Adrenal gland (tissue), 19 donors: ENCODE measurements at places on chromosomes 5 and 9. TPM values are rescaled to one million over a fixed set of nuclear protein-coding genes. Genes with fewer than 3 reads are reported as not detected.

DNA sequence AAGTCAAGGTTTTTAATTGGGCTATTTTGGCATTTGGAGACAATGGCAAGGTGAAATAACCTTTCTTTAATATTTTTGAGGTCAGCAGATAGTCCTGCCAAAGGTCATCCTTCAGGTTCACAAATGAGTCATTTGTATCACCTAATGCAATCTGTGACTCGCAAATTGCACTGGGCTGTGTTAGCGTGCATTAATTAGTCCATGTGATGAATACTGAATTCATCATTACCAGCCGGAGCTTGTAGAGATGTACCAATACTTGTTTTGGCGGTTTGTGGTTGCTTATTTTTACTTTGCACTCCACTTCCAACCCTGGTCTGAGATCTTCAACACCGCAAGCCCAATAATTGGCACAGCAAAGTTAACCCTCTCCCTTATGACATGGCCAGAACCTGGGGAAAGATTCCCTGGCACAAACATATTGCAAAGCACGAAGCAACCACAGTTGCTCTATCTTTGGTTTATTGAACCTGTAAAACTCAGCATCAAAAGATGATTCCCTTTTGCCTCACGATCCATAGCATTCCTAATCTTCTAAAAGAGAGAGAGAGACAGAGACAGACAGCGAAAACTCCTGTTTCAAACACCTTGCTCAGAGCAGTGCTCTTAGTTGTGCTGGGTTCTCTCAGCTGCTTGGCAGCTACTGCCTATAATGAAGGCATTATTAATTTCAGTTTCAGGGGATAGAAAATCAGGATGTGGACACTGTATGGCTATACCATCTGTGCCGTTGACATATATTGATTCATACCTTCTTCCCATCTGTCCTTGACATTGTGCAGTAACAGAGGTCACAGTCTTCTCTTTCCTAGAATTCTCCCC lies 178.1 kb downstream of the EBF1 start:
- no peaks in the 10 kb centered on the region for H3K27me3 ChIP-seq
- H3K4me1 ChIP-seq, result no peaks in the 10 kb centered on the region
- no peak overlapping the region for H3K4me3 ChIP-seq
- H3K36me3 ChIP-seq, result no peaks in the 10 kb centered on the region
- no peak for DNase-seq
- H3K27ac ChIP-seq, result no peak overlapping the region

- H3K4me1 ChIP-seq, result no peaks in the 10 kb centered on the region
- no peak overlapping the region for H3K27ac ChIP-seq
- H3K27me3 ChIP-seq, result no peaks in the 10 kb centered on the region
- no peak overlapping the region for H3K4me3 ChIP-seq
These were observed 60.4 kb downstream of the FBXL7 start for GRCh38 chr5:15560421-15560820.

DNA sequence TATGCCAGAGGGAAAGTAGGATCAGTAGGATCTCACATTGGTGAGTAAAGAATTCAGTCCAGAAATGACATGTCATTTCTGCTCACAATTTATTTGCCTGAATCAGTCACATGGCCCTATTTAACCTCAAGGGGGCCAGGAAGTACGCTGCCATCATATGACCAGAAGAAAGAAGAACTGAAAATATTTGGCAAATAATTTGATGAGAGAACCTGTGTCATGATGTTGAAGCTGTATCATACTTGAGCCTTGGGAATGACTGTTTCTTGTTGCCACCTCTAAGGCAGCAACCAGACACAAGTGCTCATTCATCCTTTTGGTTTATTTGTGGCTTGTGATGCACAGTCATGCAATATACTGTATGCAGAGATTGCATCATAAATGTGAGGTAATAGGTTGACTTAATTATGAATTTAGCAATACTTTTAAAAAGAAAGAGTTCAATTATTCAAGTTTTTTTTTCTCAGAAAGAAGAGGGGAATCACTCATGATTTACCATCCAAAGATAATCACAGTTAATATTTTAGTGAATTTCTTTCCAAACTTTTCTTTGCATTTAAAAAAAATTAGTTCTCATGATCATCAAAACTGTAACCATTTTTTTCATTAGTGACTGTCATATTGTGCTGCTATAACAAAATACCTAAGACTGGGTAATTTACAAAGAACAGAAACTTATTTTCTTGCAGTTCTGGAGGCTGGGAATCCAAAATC lies 8.2 kb upstream of the ZFYVE16 start:
- no peaks in the 10 kb centered on the region for H3K27me3 ChIP-seq
- no peak overlapping the region for H3K27ac ChIP-seq
- H3K4me1 ChIP-seq, result no peaks in the 10 kb centered on the region
- no peaks in the 10 kb centered on the region for H3K36me3 ChIP-seq

GRCh38 chr9:126677188-126678084 lies 63.7 kb downstream of the LMX1B start:
- no peak overlapping the region for H3K4me3 ChIP-seq
- H3K27me3 ChIP-seq, result peaks cover 25% of the 10 kb centered on the region
- H3K4me1 ChIP-seq, result no peaks in the 10 kb centered on the region
- H3K27ac ChIP-seq, result no peak overlapping the region
- no peaks in the 10 kb centered on the region for H3K36me3 ChIP-seq

DNA sequence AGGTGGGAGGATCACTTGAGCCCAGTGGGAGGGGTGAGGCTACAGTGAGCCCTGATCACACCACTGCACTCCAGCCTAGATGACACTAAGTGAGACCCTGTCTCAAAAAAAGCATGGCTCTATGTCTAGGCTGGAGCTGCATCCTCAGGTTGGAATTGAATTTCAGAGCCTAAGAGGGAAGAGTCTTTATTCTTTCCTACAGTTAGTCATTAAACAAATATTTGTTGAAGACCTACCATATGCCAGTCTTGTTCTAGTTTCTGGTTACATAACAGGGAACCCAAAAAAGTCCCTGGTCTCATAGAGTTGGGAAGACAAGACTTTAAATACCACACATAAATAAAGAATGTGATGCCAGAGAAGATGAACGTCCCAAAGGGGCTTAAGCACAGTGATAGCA lies 6.9 kb upstream of the GRPEL2 start:
- no peaks in the 10 kb centered on the region for H3K36me3 ChIP-seq
- H3K27ac ChIP-seq, result no peak overlapping the region
- H3K4me3 ChIP-seq, result no peak overlapping the region
- H3K27me3 ChIP-seq, result no peaks in the 10 kb centered on the region
- no peaks in the 10 kb centered on the region for H3K4me1 ChIP-seq

DNA sequence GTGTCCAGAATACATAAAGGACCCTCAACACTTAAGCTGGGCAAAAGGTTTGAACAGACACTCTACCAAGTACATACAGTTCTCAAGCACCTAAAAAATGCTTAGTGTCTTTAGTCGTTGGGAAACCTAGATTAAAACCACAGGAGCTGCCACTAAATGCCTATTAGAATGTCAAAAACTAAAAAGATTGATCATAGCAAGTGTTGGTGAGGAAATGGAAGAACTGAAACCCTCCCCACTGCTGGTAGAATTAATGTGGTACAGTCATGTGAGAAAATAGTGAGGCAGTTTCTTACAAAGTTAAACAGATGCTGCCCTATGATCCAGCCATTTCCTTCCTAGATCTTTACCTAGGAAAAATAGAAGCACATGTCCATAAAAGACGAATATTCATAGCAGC lies 40.6 kb downstream of the SFXN1 start:
- no peak overlapping the region for H3K4me3 ChIP-seq
- no peak for DNase-seq
- H3K36me3 ChIP-seq, result no peaks in the 10 kb centered on the region
- H3K4me1 ChIP-seq, result no peaks in the 10 kb centered on the region

GRCh38 chr9:295576-295975 lies 80.9 kb downstream of the DOCK8 start:
- no peak overlapping the region for H3K4me3 ChIP-seq
- H3K36me3 ChIP-seq, result no peaks in the 10 kb centered on the region

DNA sequence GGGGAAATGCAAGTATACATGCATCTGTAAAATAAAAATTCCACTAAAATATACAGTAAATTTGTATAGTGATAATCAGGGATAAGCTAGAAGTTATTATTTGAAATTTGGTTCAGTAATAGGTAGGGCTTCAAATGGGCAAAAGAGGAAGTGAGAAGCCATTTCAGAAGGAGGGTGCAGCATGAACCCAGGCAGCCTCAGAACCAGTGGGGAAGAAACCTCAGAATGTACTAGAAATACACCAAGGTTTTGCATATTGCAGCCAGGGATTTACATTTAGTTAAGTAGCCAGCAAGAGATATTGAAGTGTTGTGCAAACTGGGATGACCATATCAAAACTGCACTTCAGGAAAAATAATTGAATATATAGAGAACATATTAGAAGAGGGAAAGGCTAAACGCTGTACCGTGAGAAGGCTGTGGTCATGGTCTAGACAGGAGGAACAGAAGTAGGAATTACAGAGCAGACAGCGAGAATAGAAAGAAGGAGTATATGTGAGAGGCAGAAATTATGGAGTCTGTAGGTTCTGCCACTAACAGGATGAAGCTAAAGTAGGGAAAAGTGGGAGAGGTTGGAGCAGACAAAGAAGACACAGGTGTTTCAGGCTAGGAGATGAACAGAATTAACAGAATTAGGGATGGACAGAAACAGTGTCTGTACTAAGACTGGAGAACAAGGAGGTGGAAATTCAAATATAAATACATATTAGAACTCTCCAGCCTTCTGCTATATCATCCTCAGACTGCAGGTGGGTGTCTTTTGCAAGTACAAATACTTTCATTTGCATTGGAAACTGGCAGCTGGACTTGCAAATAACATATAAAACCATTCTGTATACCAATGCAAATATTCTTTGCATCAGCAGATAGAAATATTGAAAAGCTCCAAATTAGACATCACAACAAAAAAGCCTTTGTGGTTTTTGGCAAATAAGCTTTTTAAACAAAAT lies 335.6 kb downstream of the ZNF608 start:
- no peak overlapping the region for H3K27ac ChIP-seq
- peaks cover 11% of the 10 kb centered on the region for H3K4me1 ChIP-seq
- H3K4me3 ChIP-seq, result no peak overlapping the region
- no peaks in the 10 kb centered on the region for H3K36me3 ChIP-seq
- no peak for DNase-seq

The ZFP37 gene
- total RNA-seq, result 1.9 TPM

The NR2F1-AS1 gene
- total RNA-seq, result 13.2 TPM

The NFIL3 gene
- total RNA-seq, result 74.5 TPM

The GAPT gene
- 0.65 TPM for total RNA-seq

The PPP2R2B gene
- total RNA-seq, result 6.6 TPM

The ERAP2 gene
- 12.4 TPM for total RNA-seq

The IFNB1 gene
- total RNA-seq, result not detected
